H1 (cell line): ENCODE measurements at places on chromosomes 4 and X. TPM values are rescaled to one million over a fixed set of nuclear protein-coding genes. Genes with fewer than 3 reads are reported as not detected.

- no peak for DNase-seq
These were observed 70.5 kb upstream of the KIT start for GRCh38 chr4:54587107-54587891.

- DNase-seq = no peak
These were observed 122.5 kb downstream of the ADAMTS3 start for GRCh38 chr4:72446353-72447055.

DNA sequence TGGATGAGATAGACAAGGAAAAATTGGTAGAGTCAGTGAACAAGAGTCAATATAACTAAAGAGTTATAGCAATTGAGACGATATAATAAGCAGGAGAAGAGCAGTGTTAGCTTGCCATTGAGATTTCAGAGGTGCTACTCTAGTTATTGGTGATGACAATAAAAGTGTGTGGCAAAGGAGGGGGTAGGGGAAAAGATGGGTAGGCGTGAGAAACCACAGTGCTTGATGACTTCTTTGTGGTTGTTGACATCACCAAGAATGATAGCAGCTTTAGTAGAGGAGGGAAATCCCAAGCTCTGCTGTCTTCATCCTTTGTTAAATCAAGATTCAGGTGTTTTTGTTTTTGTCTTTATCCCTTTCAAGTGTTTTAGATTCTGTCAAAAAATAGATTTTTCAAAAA, 179.9 kb upstream of the PPP3CA start:
- DNase-seq = no peak

Gene NKX3-2
- 0.11 and 0.13 TPM in 2 replicates for total RNA-seq

DNA sequence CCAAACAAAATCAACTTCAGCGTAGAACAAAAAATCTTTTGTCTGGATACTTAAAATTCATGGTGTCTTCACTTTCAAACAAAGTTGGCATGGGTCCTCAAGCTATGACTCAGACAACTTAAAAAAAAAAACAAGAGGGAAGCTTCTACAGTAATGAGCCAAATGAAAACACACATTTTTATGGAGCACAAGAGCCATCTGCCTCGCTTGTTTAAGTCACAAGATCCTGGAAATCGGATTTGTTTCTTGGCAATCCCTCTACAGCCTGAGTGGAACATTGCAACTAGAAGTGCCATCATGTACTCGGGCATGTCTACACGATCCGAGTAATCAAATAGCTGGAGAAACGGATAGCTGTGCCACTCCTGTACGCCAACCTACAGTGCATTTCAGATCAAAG, 22.6 kb downstream of the LAMP2 start:
- no peak for DNase-seq

GRCh38 chr4:97762115-97762512, 381.2 kb downstream of the STPG2 start:
- DNase-seq = no peak

Gene TXK
- total RNA-seq = not detected in 2 replicates

Gene GAGE12F
- total RNA-seq = not detected in 2 replicates

GRCh38 chr4:5710065-5710960, 688 bp upstream of the EVC start:
- no peak for DNase-seq

GRCh38 chrX:38982370-38982769, 181.1 kb downstream of the MID1IP1 start:
- DNase-seq = no peak

DNA sequence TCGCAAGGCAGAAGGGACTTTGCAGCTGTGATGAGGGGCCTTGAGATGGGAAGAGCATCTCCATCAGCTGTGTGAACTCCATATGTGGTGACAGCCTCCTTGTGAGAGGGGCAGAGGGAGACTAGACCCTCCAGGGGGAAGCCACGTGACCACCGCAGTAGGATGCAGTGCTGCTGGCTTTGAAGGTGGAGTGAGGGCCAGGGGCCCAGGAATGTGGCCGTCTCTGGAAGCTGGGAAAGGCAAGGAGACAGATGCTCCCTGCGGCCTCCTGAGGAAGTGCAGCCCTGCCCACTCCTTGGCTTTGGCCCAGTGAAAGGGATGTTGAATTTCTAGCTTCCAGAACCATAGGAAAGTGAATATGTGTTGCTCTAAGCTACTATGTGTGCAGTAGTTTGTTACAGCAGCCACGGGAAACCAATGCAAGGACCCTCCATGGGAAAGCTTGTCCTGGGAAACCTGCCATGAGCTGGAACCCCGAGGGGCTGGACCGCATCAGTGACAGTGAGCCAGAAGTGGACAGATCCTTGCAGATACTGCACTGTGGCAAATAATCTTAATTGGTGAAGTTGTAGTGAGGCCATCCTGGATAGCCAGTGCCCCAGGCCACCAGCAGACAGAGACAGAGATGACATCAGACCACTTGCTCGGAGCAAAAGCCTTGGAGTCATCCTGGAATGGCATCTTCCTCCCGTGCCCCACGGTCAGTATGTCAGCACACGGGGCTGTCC, 35.4 kb upstream of the SORCS2 start:
- DNase-seq = peak; percentile 67

GRCh38 chrX:136666088-136666487, 18.1 kb downstream of the CD40LG start:
- no peak for DNase-seq

GRCh38 chr4:139763672-139764071, 98.1 kb downstream of the MGST2 start:
- no peak for DNase-seq

- DNase-seq = no peak
These were observed 70.5 kb upstream of the IGSF1 start for GRCh38 chrX:131359611-131360010.

Gene NAAA
- total RNA-seq = 9.4 and 13.0 TPM in 2 replicates

Gene GPM6B
- total RNA-seq = 123 and 132 TPM in 2 replicates

DNA sequence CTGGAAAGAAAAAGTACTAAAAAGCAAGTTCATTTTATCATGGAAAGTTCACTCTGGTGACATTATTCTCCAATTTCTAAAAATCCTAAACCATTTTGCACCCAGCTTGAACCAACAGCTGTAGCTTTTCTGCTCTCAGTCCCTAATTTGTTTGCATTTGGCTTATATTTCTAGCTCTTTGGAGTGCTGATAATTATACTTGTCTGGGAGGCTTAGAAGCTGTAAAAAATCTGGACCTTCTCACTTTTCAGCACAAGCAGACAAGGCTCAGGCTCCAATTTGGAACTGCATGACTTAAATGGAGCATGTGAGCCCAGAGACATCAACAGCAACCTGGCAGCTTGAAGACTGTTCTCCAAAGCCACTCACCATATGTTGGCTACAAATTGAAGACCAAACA, 170.9 kb upstream of the PCDH18 start:
- DNase-seq = no peak

DNA sequence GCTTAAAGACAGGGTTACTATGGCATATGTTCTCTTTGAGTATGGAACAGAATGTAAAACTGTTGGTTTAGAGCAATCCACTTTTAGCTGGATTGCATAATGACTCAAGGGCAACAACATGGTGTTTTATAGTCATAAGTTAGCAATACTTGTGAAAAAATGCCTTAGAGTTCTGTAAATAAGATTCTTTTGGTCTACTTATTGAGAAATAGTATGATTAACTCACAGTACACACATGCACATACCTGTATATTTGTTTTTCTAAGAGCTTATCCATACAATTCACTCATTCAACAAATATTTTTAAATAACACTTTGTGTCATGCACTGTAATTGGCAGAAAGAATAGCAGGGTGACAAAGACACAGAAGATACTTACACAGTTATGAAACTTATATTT, 1415.5 kb downstream of the PCDH7 start:
- no peak for DNase-seq

DNA sequence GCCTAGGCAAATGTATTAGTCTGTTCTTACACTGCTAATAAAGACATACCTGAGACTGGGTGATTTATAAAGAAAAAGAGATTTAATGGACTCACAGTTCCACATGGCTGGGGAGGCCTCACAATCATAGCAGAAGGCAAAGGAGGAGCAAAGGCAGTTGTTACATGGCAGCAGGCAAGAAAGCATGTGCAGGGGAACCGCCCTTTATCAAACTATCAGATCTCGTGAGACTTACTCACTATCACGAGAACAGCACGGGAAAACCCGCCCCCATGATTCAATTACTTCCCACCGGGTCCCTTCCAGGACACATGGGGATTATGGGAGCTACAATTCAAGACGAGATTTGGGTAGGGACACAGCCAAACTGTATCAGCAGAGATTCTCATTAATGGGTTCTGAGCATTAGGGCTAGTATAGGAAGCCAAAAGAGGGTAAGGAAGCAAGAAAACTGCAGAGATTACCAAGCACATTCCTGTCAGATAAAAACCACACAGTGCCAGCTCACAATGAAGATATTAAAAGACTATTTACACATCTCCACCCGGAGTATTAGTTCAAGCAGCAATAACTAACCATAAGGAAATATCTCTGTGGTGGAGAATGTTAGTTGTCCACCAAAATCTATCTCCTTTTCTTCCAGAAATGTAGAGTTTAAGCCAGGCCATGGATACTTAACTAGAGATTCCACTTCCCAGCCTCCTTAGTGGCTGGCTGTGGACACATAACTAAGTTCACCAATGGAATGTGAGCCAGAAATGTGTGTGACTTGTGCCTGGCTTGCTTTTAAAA, 61.2 kb upstream of the HOPX start:
- no peak for DNase-seq

- no peak for DNase-seq
These were observed 38.7 kb upstream of the INTS6L start for GRCh38 chrX:135481696-135482179.

DNA sequence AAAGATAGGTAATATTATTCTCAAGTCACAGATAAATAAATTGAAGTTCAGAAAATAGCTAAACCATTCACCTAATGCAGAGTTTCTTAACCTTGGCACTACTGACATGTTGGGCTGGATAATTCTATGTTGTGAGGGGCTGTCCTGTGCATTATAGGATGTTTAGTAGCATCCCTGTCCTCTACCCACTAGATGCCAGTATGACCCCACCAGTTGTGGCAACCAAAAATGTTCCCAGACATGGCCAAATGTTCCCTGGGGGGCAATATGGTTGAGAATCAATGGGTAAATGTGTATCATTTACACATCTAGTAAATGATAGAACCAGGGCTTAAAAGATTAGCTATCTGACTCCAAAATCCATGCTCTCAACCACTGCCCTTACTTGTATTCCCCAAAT, 140.9 kb downstream of the COL4A6 start:
- no peak for DNase-seq

Gene BEX5
- total RNA-seq = 9.9 and 12.0 TPM in 2 replicates

Gene DCAF12L2
- total RNA-seq = 0.99 and 1.1 TPM in 2 replicates

DNA sequence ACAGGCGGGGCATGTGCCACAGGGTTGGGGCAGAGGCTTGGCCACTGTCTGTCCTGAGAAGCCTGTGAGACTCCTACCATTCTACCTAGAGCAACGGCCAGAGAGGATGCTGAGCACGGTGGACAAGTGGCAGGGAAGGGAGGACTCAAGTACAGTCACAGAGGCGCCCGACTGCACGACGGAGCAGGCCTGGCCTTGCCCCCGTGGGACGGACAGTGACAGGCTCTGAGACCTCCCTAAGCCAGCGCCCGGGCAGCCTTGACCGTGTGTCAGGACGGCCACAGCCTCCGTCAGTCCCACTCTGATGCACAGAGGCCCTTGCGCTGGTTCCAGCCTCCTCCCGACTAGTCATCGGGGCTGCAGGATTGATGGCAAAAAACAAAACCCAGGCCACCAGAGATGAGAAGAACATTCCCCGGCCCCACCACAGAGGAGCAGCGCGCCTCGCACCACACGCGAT, 36.7 kb upstream of the MXD4 start:
- DNase-seq = no peak

DNA sequence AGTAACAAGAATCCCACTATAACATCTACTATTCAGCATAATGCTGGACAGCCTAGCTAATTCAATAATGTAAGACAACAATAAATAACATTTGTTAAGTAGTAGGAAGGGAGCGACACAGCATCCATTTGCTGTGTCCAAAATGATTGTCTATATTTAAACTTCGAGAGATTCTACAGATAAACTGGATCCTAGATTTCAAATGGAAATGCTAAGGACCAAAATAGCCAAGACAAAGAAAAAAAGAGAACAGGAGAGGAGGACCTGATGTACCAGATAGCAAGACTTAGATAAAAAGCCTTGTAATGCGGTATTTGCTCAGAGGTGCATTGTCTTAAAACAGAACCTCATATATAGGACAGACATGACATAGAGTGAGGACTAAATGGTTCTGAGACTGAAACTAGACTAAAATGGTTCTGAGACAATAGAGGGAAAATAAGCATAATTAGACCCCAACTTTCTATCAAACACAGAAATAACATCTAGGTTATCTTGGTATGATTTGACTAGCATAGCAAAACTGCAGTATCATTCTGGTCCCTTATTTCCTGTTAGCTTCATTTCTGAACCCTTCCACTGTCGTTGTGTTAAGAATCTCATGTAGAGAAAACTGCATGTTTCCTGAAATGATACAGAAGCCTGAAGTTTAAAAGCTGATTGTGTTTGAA, 3.8 kb downstream of the HPGDS start:
- DNase-seq = no peak

- no peak for DNase-seq
These were observed 503.1 kb upstream of the LCORL start for GRCh38 chr4:18524667-18525066.

GRCh38 chrX:16451334-16451733, 198.6 kb upstream of the S100G start:
- DNase-seq = no peak

GRCh38 chr4:71665358-71665757, 118.5 kb downstream of the GC start:
- no peak for DNase-seq

Gene TDO2
- total RNA-seq = not detected in 2 replicates

Gene TIMM17B
- total RNA-seq = 77.8 and 82.4 TPM in 2 replicates

DNA sequence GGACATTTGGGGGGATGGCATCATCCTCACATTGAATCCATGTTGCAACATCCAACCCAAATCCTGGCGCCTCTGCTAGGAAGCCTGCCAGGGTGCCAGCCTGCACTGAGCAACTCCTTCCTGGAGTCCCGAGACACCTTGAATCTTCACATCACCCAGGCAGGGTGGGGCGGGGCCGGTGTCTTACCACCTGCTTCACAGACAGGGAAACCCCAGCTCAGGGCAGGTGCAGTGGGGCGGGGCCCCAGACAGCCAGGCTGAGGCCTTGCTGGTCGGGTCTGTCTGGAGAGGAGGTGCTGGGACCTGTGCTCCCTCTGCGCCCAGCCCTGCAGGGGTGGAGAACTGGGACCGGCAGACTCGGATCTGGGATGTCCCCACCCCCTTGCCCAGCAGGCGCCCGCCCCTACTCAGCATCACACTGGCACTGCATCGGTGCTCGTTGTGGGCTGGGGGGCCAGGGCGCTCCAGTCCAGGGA, 31.5 kb upstream of the HTRA3 start:
- DNase-seq = peak; percentile 63

Gene SPIN2A
- 4.2 and 4.5 TPM in 2 replicates for total RNA-seq

Gene ENPP6
- total RNA-seq = 0.20 and 0.23 TPM in 2 replicates

DNA sequence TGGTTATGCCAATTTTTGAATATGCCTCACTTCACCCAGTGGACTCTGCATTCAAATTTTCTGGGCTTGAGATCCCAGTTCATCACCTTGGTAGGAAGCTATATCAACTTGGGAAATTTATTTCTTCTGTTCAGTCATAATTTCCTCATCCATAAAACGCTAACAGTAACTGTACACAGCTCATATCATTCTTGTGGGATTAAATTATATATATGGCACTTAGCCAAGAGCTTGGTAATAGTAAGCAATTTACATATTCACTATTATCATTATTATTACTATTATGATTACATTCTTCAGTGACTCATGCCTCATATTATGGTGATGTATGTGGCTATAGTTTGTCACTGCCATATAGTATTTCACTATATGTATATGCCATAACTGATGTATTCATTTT, 177.6 kb downstream of the CPE start:
- no peak for DNase-seq
